Muscle of leg (tissue), 16 donors: ENCODE measurements at places on chromosomes 13 and 19.

DNA sequence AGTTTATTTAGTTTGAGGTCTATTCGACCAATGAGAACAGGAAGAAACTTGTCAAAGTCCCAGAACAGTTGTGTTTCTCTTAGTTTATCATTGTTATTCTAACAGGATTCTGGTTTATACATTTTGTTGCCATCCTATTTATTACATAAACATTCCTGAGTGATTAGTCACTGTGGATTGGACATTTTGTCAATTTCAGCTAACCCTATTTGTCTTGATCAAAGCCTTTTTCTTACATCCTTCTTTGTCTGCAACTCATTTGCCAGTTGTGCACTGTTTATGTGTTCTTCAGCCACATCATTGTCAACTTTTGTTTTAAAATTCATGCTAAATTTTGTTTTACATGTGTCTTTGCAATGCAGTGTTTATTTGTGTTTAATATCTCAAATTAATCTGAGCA lies 886.0 kb upstream of the SLC10A2 start:
- no peak for DNase-seq

DNA sequence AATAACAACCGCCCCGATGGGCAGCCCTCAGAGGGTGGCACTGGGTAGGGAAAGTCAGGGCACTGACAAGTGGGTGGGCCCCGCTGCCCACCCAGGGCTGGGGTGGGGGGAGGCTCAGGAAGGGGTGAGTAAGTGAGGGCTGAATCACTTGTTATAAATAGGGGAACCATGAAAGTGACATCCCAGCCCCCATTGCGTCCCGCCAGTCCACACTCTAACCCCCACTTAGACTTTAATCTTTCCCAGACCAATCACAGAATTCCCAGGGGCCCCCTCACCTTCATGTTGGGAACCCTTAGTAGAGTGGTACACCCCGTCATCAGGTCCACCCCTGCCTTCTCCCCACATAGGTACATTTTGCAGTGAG lies 37.0 kb upstream of the NANOS3 start:
- no peak for DNase-seq

GRCh38 chr13:42547612-42548011 lies 26.3 kb upstream of the TNFSF11 start:
- no peak for DNase-seq

DNA sequence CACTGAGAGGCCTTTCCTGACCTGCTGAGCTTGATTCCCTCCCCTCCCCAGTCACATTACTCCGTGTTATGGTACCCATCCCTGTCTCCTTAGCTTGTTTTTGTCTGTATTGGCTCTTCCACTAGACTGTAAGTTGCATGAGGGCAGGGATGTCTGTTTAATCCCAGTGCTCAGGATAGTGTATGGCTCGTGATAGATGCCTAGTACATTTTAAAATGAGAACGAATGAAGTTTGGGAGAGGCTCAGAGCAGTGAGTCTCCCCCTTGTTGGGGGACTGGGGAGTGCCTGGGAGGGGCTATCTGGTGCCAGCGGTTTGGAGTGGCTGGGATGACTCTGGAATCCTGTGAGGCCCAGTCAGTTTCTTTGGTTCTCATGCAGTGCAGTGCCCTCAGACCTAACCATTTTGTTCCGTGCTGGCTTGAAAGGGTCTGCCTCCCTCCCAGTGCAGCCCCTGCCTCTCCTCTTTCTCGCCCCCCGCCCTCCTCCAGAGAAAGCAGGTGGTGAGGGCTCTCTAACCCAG lies 35.5 kb downstream of the ACTN4 start:
- no peak for DNase-seq

DNA sequence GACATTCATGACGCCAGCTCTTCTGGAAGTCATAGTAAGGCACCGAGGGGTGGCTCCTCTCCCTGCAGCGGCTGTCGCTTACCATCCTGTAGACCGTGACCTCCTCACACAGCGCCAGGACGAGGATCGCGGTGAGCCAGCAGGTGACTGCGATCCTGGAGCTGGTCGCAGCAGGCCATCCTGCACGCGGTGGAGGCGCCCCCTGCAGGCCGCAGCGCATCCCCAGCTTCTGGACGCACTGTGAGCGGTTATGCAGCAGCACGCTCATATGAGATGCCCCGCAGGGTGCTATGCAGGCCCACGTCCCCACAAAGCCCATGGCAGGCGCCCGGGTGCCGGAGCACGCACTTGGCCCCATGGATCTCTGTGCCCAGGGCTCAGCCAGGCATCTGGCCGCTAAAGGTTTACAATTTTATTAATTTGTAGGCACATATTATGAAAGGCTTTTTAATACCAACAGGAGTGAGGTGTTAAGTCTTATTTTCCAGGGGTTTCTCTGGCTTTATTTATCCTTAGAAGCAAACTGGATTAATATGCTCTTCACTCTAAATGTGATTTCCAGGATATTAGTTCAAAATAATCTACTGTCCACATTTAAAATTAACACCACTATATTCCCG lies 35.6 kb upstream of the PSPC1 start:
- no peak for DNase-seq

- peak; percentile 22 for DNase-seq
Observed at GRCh38 chr13:70310396-70311119, 202.3 kb upstream of the KLHL1 start.

DNA sequence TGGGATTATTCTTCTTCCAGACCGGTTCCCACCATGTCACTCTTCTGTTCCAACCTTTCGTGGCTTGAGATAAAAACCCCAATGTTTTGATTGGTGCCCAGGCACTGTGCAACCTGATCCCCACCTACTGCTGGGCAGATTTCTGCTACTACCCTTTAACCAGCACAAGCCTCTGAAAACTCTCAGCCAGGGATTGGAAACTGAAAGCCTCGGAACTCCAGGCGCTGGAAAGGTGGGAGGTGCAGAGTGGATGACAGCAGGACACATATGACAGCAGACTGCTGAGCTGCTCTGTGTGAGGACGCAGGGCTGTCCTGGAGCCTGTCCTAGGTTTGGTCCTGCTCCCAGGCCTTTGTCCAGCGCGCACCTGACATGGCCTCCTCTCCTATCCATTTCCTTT lies 68.5 kb upstream of the GTF3A start:
- no peak for DNase-seq

- no peak for DNase-seq
Observed at GRCh38 chr19:29596885-29597525, 9.1 kb upstream of the POP4 start.

DNA sequence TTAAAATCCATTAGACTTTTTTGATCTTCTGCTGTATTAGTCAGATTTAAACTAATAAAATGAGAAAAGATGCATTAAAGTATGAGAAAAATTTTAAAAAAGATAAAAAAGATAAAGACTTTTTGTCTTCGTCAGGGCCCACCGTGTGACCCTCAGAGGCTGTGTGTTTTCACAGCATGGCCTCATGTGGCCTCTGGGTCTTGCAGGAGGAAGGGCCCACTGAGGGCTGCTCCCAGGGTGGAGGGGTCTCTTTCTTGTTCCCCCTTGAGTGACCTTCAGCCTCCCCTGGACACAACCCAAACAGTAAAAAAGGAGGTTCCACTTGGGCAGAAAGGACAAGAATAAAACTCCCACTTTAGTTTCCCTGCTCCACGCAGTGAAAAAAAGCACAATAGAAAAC lies 57.1 kb upstream of the RANBP3 start:
- DNase-seq: no peak

- DNase-seq: peak; percentile 45
Observed at GRCh38 chr13:36819739-36820090, 693 bp downstream of the RFXAP start.

GRCh38 chr13:39095500-39095899 lies 57.2 kb downstream of the NHLRC3 start:
- no peak for DNase-seq

- peak; percentile 63 for DNase-seq
Observed at GRCh38 chr13:46641274-46642081, 88.5 kb downstream of the LRCH1 start.

- no peak for DNase-seq
Observed at GRCh38 chr19:55075371-55075998, at the start of gene EPS8L1. Gene EPS8L1, plus strand, starts transcription at chr19:55075869. Its CDS starts 576 bp downstream, at chr19:55076445.
